ENCODE measurements at places on chromosomes 7 and 10. TPM values are rescaled to one million over a fixed set of nuclear protein-coding genes. Genes with fewer than 3 reads are reported as not detected.

The C10orf105 gene
- total RNA-seq = not detected

GRCh38 chr7:120833546-120833945, 24.4 kb downstream of the TSPAN12 start:
- DNase-seq = no peak
- no peaks in the 10 kb centered on the region for H3K27me3 ChIP-seq
- no peak overlapping the region for H3K27ac ChIP-seq
- no peak overlapping the region for H3K4me3 ChIP-seq
- H3K4me1 ChIP-seq = no peaks in the 10 kb centered on the region

DNA sequence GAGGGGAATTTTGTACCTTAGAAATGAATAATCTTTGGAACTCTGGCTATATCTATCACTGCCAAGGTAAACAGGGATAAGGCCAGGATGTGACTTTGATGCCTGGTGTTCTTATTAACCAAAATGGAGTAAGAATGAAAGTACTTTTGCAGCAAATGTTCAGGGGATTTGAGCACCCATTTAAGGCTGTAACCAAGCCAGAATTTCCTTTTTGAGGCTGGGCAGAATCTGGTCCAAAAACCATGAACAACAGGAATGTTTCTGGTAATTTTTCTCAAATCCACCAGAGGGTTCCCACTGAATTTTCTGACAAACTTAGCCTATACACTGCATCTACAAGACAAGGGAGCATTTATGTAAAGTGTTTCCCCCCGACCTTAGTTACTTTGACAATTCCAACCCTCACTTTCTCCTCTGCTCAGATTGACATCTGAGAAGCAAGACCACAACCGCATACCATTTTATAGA, 120.6 kb downstream of the BAMBI start:
- no peak overlapping the region for H3K27ac ChIP-seq
- no peaks in the 10 kb centered on the region for H3K36me3 ChIP-seq
- H3K27me3 ChIP-seq = no peaks in the 10 kb centered on the region
- H3K4me3 ChIP-seq = no peak overlapping the region
- H3K4me1 ChIP-seq = peaks cover 7% of the 10 kb centered on the region

DNA sequence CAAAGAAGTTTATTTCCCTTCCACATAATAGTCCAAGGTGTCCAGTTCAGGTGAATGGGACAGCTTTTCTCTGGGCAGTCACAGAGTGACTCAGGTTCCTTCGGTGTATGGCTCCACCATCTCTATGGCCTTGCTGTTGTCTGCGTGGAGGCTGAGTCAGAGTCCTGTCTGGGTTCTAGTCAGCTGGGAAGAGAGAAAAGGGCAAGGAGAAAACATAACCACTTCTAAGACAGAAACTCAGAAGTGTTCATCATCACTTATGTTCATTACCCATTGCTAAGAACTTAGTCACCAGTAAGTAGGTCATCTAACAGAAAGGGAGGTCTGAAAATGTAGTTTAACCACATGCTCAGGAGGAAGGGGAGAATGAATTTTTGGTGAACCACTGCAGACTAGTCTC, 32.4 kb upstream of the CCDC7 start:
- H3K27me3 ChIP-seq = no peaks in the 10 kb centered on the region
- H3K4me3 ChIP-seq = no peak overlapping the region
- no peak overlapping the region for H3K27ac ChIP-seq
- H3K4me1 ChIP-seq = peaks cover 10% of the 10 kb centered on the region

DNA sequence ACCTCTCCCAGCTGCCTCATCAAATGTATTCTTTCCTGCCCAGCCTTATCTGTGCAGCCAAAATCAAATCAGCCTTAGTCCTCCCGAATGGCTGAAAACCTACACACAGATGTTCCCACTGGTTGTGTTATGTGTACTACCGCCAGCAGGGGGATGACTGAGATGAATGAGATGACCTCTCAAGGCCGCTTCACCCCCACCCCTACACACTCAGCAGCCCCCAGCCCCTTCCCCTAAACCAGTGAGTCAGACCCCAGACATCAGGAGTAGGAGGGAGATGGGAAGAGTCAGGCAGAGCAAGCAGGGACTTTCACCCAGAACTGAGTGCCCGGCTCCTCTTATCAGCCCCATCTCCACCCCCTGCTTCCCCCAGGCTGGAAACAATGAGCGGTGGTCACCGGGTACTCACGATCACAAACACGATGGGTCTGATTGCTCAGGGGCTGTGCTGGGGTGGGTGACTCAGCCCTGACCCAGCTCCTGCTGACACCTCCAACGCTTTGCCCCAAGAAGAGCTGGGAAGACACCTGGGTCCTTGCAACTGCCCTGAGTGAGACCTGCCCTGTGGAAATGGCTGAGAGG, 6.5 kb upstream of the C10orf105 start:
- H3K4me1 ChIP-seq = peaks cover 21% of the 10 kb centered on the region
- H3K27me3 ChIP-seq = no peaks in the 10 kb centered on the region
- H3K36me3 ChIP-seq = no peaks in the 10 kb centered on the region
- no peak for DNase-seq
- H3K27ac ChIP-seq = no peak overlapping the region
